ENCODE measurements at places on chromosomes 3 and 15.
A peak's percentile ranks its signal among the peaks of the same experiment; 100 is the strongest.

- DNase-seq: no peak
Observed at GRCh38 chr3:192844486-192844765, 73.2 kb downstream of the MB21D2 start.

GRCh38 chr3:129261894-129262293, 12.5 kb downstream of the COPG1 start:
- no peak for DNase-seq

GRCh38 chr15:70152070-70152480, 54.4 kb upstream of the TLE3 start:
- peak; percentile 32 for DNase-seq

- no peak for DNase-seq
Observed at GRCh38 chr3:61454801-61455200, 106.6 kb upstream of the PTPRG start.

- no peak for DNase-seq
Observed at GRCh38 chr3:79368403-79368802, 399.4 kb downstream of the ROBO1 start.

DNA sequence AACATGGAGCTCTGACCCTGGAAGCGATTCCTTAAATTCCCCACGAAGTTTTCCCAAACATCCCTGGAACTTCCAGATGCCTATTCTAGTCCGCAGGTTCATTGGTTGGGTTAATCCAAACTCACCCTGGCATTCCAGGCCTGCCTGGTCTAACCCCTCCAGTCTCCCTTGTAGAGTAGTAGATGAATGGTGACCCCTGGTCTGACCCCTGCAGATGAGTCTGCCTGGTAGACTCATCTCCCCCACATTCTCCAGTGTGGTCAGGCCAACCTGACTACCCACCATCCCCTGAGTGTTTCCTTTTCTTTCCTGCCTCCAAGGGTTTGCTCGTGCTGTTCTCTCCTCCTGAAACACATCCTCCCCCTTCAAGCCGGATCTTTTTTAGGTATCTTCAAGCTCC, 10.8 kb upstream of the HRH1 start:
- no peak for DNase-seq

GRCh38 chr15:74872702-74873035, 496 bp downstream of the SCAMP2 start:
- no peak for DNase-seq

DNA sequence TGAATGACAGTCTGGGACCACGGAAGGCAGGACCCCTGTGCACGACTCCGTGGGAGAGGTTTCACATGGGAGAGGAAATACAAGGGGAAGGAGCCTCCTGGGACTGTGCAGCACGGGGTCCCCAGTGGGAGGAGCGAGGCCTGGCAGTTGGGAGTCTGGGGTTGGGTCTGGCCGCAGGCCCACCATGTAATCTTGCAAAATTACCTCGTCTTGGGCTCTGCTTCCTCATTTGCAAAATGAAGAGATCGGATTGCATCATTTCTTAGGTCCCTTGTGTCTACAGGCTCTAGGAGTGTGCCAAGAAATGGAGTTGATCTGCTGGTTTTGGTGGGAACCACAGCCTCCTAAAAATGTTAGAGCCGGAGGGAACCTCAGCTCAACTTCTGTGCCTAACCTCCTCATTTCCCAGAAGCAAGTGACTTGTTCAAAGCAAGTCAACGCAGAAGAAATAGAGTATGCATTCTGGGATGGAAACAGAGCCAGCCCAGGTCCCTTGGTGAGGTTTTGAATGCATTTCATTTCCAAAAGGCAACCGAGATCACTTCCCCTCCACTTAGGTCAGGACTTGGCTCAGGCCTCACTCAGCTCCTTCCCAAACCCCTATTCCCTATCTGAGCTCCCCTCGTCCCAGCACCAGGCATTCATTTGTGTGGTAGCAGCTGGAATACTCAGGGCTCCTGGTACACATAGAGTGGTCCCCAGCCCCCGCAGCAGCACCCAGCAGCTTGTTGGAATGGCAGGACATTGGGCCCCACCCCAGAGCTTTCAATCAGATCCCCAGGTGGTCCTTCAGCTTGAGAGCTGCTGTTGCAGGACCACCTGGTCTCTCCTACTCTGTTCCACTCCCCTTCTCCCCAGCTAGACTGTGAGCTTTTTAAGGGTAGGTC, 267.7 kb downstream of the XXYLT1 start:
- no peak for DNase-seq

DNA sequence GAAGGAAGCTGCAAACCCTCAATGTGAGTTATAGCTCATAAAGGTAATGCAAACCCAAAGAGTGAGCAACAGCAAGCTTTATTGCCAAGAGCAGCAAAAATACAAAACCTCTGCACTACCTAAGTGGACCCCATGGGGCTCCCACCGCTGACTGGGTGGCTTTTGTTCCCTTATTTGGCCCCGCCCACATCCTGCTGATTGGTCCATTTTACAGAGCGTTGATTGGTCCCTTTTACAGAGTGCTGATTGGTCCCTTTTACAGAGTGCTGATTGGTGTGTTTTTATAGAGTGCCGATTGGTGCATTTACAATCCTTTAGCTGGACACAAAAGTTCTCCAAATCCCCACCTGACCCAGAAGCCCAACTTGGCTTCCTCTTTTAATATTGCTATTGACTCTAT, 154.5 kb upstream of the NSMCE3 start:
- no peak for DNase-seq

- peak; percentile 84 for DNase-seq
Observed at GRCh38 chr3:158768361-158768787, 33.5 kb upstream of the MFSD1 start.

Data from iris pigment epithelial cell (primary cell).